HS-27A (cell line): ENCODE measurements at places on chromosomes 16 and 17.

DNA sequence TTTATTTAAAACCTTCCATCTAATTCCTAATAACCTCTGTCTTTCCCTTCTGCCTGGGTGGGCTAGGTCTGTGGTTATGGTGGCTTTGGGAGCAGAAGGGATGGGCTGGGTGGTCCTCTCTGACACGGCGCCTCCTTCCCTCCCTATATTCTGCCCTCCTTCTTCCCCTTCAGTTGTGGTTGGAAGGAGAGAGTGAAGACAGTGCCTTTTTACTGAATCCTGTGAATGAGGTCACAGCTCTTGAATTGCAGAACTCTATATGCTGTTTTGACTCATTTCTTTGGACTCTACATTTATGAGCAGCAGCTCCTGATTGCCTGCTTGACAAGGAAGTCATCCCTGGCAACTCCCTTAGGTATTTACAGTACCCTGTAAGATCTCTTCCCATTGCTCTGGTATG lies 256.0 kb upstream of the ELAC2 start:
- DNase-seq, result no peak

DNA sequence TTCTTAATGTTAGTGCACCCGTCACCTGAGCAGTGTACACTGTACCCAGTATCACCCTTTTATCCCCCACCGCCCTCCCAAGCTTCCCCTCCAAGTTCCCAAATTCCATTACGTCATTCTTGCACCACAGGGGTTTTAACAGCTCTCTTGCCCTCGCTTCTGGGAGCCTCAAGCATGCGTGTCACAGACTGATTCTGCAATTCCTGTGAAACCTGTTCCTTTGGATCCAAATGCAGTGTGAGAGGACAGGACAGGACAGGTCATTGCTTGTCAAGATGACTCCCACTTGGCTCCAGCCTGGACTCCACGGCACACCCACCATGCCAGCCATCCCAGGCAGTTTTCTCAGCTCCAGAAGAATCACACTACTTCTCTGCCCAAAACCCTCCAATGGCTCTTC lies 44.1 kb downstream of the CYB5D2 start:
- DNase-seq, result no peak

DNA sequence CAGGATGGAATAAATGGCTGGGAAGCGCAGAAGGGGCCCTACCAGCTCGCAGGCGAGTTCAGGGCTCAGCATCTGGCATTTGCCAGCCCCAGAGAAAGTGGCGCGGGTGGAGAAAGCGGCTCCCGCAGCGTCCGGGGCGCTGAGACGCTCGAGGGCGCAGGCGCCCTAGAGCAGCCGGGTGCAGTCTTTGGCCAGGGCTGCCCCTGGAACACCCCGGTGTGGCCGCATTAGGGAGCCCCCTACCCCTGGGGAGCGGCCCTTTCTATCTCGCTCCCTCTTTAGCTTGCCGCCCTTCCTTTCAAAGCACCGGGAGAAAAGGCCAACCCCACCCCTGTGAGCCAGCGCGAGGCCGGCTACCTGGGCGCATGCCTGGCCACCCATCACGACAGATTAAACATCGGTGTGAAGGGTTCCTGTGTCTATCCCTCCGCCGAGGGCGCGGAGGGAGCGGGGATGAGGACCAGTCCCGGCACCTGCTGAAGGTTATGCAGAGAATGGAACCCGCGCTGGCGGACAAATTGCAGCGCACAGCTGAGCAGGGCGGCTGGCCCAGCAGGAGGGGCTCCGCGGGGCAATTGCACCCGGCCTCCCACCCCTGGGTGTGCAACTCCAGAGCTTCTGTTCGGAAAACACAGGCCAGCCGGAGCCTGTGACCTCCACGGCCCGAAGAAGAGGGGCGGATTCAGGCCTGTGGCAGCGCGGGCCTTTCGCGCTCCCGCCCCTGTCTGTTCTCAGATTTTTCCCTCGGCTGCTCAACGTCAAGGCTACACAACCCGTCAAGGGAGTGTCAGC lies 15.6 kb upstream of the FOXF1 start:
- DNase-seq, result no peak

DNA sequence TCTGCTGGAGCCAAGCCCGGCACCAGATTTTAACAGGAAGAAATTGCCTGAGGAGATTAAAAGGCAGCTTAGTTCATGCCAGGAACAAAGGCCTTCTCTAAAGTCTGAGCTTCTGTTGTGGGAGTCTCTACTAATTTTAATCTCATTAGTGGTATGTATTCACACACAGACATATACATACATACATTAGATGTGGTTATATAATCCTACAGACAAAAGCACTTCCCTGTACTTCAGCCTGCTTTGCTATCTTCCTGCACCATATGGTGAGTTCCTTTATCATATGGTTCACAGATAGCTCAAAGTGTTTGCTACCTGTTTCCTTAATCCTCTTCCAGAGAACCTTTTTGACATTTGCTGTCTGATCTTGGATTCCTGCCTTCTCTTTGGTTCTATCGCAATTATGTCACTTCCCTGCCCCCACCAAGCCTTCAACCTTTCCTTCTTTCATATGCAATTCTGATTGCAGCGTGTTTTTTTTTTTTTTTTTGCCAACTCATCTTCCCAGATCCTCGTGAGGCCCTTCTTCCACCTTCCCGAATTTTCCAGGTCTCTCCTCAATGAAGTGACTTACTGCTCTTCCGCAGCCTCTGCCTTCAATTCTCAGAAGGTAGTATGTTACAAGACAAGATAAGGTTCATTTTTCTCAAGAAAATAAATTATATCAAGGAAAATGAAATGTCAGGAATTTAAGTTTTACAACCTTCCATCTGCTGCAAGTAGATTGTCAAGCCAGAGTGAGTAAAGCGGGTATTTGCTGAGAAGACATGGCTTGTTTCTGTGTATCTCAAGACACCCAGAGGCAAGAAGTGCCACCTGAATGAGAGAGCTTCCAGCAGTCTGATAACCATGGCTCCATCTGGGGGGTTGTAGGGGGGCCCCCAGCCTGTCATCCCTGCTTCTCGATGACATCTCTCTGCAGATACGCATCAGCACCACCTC lies 120.2 kb upstream of the CACNG3 start:
- DNase-seq, result no peak

- no peak for DNase-seq
These were observed 37.7 kb downstream of the ZFHX3 start for GRCh38 chr16:73010150-73010676.

DNA sequence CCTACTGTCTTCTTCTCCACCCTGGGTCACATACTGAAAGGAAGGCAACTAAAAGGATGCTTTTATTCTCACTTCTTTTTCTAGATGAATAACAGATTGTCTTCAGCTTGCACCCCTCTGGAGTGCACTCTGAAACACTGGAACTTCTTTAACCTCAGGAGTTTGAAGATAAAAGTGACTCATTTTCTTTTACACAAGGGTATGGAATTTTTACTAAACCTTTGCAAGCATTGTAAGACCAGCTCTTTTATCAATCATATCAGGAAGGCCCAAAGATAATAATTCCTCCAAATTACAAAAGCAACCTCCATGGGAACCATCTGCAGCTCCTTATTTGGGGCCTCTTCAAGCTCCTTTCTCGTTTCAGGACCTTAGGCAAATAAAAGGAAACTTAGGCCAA lies 193.5 kb upstream of the KIF2B start:
- no peak for DNase-seq

DNA sequence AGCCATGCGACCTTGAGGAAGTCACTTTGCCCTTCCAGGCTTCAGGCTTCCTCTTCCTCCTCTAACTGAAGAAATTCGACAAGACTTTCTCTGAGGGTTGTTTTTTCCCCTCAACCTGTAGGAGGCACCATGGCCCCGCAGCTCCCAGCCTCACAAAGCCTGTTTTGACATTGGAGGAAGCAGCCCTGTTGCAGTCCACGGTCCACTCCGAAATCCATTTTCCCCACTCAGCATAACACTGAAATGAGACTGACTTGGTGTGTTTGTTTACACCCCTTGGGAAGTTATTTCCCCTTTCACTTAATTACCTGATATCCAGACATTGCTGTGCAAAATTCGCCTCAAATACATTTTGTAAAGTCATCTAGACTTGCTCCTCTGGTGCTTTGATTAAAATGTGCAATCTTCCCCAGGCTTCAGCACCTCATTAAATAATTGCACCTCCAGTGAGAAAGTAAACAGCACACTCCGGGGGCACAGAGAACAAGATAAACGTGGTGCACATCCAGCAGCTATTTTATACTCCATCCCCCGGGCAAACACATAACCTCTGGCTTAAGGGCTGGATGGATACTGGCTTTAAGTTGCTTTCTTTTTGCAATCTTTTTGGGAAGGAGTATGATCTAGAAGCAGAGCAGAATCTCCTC lies 41.4 kb upstream of the PIRT start:
- DNase-seq, result no peak

DNA sequence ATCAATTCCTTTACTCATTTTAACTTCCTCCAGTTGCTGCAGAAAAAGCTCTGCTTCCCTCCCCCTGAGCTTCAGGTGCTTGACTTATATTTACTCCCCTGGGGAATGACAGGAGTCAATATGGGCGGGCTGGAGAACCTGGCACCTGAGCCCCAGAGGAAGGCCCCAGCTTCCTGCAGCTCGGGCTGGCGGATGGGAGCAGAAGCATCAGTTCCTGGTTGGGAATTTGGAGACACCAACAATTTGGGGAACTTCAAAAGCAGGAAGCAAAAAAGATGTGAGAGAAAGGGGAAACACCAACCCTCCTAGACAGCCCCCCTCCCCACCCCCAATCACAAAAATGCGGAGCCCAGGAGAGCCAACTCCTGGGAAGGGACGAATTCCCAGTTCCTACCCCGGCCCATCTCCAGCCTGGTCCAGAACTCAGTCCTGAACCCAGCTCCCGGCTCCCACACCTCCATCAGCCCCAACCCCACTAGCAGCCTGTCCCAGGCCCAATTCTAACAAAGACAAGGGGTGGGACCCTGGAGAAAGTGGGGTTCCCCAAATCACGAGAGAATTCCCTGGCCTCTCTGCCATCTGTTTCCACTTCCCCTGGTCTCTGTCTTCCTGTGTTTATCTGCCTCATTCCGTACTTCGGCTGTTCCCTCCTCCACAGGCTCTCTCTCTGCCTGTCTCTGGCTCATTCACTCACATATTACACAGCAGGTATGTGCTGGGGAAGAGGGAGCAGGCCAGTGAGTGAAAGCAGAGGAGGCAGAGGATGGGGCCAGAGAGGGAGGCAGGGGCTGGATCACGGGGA lies 16.2 kb upstream of the ASGR2 start:
- no peak for DNase-seq

DNA sequence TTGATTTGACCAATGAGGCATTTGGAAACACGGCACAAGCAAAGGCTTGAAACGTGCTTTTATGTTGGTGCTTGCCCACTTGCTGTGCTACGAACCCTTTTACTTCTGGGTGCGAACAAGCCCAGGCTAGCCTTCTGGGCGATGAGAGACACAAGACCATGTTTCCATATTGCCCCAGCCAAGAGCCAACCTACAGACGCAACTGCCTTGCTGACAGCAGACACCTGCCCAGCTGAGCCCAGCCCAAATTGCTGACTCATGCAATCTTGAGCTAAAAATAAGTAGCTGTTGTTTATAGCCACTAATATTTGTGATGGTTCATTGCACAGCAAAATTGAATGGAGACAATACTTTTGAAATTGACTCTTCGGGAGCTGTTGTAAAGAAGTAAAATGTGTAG lies 464.5 kb downstream of the WWOX start:
- DNase-seq, result no peak

GRCh38 chr16:10929853-10930754 lies 12.2 kb downstream of the DEXI start:
- DNase-seq, result no peak

- no peak for DNase-seq
These were observed 40.5 kb downstream of the FTO start for GRCh38 chr16:53744449-53744848.

DNA sequence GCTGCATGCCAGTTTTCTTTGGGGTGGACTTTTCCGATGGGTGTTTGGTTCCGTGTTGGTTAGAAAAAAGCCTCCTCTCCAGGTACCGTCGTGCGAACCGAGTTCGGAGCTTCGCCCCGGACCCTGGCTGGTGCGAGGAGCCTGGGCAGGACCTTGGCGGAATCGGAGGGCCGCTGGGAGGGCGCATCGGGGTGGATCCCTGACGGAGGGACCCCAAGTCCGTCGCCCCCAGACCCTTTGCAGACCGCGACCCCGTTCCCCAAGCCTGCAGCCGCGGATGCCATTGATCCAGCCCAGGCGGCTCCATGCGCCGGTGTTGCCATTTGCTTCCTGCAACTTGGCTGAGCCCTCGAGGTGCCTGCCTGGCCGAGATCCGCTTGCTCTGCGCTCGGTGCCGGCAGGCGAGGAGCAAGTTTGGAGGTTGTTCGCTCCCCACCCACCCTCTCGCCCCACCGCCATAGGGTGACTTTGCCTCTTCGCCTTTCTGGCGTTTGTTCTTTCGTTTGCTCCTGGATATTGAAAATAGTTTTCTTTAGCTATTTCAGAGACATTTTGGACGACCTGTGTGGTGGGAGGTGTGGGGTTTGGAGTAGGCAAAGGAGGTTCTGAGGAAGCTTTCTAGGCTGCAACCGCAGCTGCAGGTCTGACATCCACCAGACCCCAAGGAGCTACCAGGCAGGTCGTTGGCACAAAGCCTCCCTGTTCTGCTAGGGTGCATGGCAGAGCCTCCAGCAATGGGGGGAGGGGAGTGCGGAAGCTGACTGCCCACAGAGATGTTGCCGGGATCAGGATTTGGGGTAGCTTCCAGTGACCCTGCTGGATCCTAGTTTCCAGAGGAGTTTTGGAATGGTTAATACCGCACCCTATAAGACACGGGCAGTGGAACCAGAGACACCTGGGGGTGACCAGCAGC lies 58.2 kb downstream of the RAP1GAP2 start:
- DNase-seq, result no peak

DNA sequence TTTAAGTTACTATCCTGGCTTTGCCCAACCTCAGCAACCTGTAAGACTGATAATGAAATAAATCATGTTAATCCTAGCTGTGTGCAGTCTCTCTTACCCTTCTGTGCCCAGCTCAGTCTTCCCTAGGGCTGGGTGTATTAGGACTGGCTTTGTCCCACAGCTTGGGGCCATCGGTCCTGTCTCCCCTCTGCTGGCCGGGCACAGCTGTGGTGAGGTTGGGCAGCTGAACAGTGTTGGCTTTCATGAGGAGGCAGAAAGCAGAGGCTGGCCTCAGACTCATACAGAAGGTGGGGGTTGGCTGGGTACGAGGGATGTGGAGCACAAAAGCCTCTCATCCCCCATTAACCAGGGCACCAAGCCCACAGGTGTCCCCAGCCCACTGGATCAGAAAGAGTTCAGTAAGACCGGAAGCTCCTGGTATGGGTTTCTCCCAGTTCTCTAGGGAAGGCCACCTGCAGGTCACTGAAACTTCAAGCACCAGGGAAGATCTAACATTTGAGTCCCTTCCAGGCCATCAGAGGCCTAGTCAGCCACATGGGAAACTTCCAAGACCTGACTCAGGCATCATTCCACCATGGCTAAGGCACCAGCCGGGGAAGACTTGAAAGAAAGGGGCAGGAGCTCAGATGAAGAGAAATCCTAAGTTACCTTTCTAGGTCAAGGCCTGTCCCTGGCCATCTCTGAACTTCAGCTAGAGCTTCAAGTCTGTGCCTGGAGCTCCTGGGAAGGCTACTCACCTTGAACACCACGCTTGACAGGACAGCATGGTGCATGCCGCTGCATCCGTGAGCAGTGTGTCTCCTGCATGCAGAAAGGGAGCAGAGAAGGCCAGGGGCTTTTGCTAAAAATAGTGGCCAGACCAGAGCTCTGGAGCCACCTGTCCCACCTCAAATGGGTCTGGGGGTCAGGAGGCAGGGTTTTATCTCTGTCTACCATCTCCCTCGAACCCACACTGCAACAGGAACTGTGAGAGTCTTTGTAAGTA lies 8.8 kb downstream of the CNP start:
- no peak for DNase-seq
